ENCODE measurements at places on chromosomes 6 and 20.

DNA sequence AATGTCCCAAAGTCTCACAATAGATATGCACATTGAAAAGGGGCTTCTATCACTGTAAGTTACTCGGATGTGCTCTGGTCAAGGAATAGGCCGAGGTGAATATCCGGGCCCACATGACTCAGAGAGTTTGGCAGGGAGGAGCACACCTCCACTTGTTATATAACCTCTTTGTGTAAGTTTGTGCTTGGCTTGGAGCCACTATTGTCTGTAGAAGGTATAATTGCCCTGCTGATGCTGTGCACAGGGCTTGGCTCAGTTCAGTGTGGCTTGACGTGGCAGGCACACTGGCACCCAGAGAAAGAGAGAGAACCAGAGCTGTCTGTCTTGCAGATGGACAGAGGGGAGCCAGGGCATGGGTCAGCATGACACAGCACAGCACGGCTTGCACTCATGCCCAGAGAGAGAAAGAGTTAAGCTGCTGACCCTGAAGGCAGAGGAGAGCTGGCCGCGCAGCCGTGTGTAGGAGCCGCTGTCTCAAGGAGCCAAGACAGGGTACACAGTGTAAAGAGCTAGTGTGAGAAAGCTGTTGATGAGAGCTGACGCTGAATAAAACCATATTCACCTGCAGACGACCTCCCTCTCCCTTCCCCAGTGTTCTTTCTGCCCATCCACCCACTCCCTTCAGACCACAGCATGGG lies 482.5 kb downstream of the C6orf118 start:
- no peak for DNase-seq

DNA sequence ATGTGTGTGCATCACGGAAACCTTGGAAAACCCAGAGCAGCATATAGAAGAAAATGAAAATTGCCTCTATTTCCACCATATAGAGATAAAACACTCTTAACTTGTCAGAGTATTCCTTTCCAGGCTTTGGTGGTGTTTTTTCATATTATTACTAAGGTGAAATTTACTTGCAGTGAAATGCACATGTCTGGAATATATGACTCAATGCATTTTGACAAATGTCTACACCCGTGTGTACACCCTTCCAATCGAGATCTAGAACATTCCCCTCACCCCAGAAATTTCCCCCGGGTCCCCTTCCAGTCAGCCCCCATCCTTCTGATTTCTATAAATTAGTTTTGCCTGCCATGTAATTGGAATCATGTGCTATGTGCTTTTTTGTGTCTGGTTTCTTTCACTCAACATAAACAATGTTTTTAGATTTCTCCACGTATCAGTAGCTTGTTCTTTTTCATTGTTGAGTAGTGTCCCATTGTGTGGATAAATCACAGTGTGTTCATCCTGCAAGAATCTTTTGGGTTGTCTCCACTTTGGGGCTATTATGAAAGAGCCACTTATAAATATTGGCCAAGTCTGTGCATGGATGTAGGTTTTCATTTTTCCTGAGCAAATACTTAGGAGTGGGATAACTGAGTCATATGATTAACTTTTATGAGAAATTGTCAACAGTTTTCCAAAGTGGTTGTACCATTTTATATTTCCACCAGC lies 19.9 kb upstream of the PREX1 start:
- DNase-seq, result no peak

GRCh38 chr6:42066156-42066675 lies 15.9 kb downstream of the TAF8 start:
- DNase-seq, result no peak

GRCh38 chr20:53334861-53335260 lies 258.8 kb downstream of the ZNF217 start:
- no peak for DNase-seq

DNA sequence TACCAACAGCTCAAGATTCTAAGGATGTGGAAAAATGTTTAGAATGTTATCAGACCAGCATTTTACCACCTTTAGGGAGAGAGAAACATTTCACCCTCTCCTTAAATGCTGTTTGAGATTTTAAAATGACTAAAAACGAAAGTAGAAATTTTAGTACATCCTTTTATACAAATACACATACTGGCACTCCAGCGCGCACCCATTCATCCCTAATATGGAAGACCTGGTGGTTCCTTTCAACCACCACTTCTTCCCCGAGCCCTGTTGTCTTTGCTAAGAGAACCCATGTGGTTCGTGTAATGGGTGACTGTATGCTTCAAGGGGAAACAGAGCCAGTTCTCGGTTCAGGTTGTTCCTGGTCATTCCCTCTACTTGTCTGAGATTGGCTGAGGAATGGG lies 21.3 kb downstream of the SPATA2 start:
- DNase-seq, result no peak

DNA sequence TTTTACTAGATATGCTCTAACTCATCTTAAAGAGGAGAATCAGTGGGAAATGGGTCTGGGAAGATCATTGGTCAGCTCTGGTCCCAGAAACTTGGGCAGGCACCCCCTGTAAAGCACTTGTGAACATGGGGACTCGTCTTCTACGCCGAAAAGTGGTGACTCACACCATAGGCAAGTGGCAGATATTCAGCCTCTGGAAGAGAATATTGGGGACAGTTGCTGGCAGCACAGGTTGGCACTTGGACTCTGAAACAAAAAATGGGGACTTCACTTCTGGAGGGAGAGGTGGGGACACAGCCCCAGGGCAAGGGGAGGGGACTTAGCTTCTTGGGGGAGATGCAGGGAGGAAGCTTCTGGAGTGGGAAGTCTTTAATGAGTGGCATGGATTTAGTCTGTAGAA lies 11.9 kb upstream of the ZNF343 start:
- no peak for DNase-seq

- DNase-seq, result no peak
Measured at GRCh38 chr20:49891476-49892110, 23.7 kb downstream of the SPATA2 start.

GRCh38 chr6:105326833-105327770 lies 75.8 kb downstream of the PREP start:
- DNase-seq, result no peak

DNA sequence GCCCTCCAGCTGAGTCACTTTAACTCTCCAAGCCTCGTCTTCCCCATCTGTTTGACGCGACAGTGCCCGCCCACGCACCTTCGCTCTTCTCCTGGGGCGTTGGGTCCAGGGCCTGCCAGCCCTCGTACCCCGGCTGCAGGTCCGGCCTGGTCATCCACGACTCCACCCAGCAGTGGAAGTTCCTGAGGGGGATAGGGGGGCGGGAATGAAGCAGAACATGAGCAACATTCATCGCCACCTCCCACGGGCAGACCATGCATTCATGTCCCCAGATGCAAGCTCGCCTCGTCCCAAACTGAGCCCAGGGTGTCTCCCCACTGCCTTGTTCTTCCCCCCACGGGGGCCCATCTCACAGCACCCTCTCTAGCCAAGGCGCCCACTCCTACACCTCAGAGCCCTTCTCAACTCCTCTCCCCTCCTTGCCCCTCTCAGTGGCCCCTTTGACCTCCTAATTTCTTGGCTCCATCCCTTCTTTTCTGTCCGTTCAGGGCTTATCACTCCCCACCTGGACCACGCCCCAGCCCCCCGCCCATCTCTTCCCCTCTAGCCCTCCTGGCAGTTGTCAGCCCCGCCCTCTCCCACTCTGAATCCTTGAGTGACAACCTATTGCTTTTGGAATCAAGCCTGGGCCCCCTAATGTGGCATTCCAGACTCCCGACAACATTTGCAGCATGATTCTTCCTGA lies 23.7 kb downstream of the TGM2 start:
- DNase-seq, result no peak

DNA sequence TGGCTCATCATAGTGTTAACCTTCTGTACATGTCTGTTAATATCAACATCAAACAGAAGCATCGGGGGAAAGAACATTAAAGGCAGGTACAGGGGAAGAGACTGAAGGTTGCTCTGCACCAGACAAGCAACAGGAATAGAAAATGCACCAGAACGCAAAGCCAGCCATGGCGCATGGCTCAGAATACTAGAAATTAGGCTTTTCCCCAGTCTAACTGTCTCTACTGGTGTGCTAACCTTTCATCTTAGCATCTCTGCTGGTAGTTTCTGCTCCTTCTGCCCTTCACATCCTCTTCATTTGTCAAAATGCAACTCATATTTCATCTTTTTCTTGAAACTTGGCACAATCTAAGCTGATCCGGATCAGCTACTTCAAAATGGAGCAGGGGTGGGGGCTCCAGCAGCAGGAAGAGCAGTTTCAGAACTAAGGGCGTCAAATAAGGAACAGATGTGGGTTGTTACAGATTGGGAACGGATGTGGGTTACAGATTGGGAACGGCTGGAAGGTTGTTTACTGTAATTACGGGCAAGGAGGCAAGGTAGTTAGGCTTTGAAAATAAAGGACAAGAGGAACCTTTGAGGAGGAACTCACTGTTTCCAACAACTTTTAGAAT lies 13.1 kb upstream of the RNASET2 start:
- no peak for DNase-seq

DNA sequence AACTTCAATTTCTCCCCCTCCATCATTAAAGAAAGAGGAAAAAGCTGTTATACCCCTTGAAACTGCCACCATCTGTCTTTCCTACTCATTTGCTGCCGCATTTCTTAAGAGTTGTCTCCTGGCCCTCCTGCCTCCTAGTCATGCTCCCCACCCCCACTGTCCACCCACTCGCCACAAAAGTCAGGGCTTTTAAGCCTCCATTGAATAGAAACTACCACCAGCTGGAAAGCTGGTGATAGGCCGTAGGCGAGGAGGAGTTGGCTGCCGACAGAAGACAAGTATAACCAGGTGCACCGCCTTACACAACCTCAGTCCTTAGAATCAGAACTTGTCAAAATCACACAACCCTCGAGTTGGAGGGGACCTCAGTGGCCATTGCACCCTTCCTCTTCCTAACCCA lies 67.6 kb downstream of the B3GAT2 start:
- no peak for DNase-seq

DNA sequence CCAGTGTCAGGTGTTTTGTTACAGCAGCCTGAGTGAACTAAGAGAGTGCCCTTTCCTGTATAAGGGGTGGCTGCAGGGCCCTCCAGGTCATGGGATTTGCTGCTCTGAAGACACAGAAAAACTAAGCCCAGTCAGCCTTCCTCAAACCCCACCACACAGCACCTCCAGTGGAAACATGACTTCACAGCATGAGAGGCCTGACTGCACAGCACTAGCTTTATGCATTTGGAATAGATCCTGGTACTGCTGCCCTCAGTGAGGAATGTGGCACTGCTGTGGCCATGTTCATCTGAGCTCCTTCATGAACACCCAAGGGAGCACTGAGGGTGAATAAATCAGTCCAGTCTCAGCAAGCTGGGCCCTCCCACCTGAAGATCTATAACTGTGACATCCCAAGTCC lies 296.1 kb upstream of the FOXQ1 start:
- DNase-seq, result no peak

DNA sequence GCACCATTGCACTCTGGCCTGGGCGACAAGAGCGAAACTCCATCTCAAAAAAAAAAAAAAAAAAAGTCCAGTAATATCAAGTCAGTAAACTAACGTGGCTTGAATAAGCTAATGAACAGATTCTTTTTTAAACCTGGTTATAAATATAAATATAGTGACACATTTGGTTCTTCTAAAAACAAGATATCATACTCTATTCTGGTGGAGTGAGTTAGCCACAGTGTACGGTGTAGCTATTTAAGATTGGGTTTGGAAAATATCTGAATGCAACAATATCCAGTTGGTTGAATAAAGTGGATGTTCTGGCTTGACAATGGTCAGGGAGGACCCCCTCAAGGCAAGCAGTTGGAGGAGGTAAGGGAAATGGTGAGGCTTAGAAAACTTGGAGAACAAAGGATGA lies 5.9 kb upstream of the DEK start:
- DNase-seq, result no peak

- no peak for DNase-seq
Measured at GRCh38 chr6:107490566-107491137, 735 bp downstream of the SOBP start.

- no peak for DNase-seq
Measured at GRCh38 chr6:10886691-10887502, at the start of gene SYCP2L. TSS of gene SYCP2L (plus strand) at chr6:10887052. CDS start at chr6:10887127, 75 bp downstream.

GRCh38 chr6:107862383-107862782 lies 38.3 kb upstream of the SCML4 start:
- no peak for DNase-seq

- no peak for DNase-seq
Measured at GRCh38 chr6:135506270-135506997, 8.9 kb upstream of the AHI1 start.

DNA sequence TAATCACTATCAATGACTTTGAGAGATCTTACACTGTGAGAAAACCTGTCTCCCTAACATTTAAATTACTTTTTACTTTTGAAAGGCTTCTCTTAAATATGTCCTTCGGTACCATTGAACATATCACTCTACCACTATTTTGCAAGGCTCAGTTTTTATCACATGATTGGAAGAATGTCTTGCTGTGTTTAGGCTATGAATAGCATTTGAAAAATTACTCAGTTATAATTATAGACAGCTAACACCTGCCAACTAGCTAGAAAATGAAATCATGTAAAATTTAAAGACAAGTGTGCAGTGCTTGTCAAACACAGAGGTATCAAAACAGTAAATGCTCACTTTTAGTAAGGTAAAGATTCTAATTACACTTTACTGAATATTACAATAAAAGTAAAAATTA lies 11.0 kb downstream of the SESN1 start:
- DNase-seq, result no peak

DNA sequence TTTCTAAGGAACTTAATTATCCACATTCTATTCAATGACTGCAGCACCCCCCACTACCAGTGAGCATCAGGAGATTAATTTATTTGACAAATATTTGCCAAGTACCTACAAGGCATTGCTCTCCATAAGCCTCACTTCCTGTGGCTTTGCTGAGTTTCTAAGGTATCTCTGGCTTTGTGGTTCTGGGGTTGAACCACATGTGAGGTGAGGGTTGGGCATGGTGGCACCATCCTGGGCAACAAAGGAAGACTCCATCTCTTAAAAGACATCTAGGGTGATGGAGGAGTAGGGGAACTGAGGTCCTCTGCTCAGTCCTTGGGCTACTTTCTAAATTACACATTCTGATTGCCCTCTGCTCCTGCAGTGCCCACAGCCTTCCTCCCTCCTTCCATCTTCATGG lies 25.5 kb upstream of the WFDC2 start:
- no peak for DNase-seq

- DNase-seq, result no peak
Measured at GRCh38 chr20:49281059-49281912, 3.4 kb upstream of the ZNFX1 start.

- DNase-seq, result no peak
Measured at GRCh38 chr6:152085451-152085921, 278.0 kb downstream of the ESR1 start.

GRCh38 chr6:144681334-144681733 lies 396.2 kb downstream of the UTRN start:
- DNase-seq, result no peak

DNA sequence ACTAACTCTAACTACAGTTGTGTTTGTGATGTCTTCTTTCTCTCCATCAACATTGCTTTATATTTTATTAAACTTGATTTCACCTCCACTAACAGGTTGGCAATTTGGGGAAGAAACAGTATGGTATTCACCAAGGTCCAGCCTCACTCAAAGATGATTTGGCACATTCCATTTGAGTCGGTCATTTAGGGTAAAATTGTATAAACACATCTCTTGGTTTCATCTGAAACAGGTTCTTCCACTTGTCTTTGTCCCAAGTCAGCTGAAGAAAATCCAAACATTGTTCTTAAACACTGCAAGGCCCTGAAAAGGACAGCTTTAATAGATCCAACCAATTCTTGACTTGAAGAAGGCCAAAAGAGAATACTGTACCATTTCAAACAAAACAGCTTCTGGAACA lies 104.9 kb upstream of the NT5E start:
- no peak for DNase-seq

- DNase-seq, result no peak
Measured at GRCh38 chr6:129238991-129239390, 356.1 kb downstream of the LAMA2 start.
